Naive thymus-derived CD4-positive, alpha-beta T cell (primary cell): ENCODE measurements at places on chromosomes 16 and 17. TPM values are rescaled to one million over a fixed set of nuclear protein-coding genes. Genes with fewer than 3 reads are reported as not detected.

GRCh38 chr16:85364323-85365040 is 248.6 kb upstream of the GSE1 start:
- no peak for DNase-seq

DNA sequence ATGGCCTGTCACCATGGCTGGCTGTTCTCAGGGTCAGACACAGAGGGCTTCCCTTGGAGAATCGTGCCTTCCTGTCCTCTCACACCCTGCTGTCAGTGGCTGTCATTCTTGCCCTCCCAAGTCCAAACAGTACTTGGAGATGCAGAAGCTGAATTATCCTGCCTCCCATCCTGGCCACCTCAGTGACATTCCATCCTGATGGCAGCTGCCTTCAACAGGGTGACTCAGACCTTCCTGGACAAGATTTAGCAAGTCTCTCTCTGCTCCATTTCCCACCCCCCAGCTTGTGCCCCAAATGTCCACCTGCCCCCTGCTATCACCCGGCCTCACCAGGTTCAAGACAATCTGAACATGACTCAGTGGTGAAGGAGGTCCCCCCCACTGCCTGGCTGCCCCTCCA is 4.8 kb upstream of the KRT36 start:
- no peak for DNase-seq

DNA sequence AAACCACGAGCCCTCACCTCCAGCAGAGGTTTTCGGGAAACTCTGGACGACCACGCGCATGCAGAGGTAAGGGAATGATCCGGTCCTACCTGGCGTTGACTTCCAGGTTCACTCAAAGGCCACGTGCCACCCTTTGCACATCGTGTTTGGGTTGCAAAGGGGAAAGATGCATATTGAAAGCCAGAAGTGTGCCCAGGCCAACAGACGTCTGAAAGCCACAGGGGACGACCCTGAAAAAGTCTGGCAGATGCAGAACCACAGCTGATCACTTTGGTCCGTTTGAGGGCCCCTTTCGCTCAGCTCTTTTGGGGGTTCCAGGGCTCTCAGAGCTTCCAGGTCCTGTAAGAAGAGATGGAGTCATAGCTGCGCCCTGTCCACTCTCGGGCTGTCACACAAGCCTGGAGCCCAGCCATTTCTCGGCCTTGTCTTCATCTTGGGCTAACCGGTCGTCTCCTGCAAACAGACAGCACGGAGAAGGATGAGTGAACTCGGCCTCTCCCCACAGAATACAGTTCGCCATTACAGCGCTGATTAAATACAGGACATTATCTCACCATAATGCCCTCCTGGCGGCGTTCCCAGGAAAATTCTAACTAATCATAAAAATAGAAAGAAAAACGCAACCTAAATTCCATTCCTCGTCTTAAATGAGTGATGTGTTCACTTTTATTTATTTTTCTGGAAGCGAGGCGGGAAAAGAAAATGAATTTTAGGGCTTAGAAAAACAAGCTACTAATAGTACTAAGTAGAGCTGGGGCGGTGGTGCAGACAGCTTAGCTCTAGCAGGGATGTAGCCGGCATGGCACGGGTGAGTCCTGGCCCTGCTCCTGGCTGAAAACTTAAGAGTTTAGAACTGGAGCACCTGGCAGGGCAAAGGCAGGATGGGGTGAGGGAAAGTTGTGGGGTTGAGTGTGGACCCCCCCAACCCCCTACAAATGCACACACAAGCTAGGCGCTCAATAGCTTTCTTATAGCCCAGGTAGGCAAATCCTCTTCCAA is 45.5 kb upstream of the ZFHX3 start:
- DNase-seq: no peak

DNA sequence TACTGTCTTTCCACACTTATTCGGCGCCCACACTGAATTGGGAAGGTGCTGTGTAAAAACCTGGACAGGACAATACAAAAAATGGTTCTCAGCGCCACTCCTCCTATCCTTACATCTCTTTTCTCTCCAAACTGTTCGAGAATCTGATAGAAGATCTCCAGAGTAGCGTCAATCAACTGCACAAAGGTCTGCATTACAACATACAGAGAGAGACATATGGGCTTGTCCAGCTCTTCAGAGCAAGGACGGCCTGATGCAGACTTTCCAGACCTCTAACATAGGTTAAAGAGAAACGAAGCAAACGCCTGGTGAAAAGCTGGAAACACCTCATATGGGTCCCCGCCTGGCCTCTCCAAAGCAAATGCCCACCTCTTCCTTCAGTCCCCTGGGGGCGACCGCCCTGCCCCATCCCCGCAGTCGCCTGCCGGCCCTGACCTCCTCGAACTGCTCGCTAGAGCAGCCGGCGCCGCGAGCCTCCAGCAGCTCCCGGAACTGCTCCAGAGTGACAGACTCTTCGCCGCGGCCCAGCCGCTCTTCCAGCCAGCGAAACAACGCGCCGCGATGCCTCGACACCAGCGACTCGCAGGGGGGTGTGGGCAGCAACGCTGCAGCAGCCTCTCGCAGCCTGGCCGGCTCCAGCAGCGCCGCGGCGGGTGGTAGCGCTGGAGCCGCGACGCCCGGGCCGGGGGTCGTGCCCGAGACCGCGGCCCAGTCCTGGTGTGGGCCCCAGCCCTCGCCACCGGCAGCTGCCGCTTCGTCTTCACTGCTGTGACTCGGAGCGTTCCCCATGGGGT is 526 bp downstream of the ZZEF1 start:
- peak; percentile 50 for DNase-seq

The NPTX1 gene
- 85.5 and 98.0 TPM in 2 replicates for total RNA-seq
